Right lobe of liver (tissue), 6 donors: ENCODE measurements at places on chromosomes 11 and 22. TPM values are rescaled to one million over a fixed set of nuclear protein-coding genes. Genes with fewer than 3 reads are reported as not detected.

DNA sequence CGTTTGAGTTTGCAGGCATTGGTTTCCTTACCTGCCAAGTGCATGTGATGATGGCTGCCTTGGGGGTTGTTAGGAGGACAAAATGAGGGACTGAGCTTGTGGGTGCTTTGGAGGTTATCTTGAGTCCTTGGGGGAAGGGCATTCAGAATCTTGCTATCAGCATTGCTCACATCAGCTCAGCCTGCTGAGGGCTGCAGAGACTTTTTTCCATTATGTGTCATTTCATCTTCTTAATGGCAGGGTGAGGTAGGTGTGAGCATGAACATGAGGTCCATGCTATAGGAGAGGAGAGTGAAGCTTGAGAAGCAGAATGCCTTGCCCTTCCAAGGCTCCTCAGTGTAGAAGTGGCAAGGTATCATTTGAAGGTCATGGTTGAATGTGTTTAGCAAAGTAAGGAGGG, 112.3 kb downstream of the MIAT start:
- no peak overlapping the region for H3K27ac ChIP-seq
- no peaks in the 10 kb centered on the region for H3K4me1 ChIP-seq
- no peak overlapping the region for H3K4me3 ChIP-seq
- no peaks in the 10 kb centered on the region for H3K36me3 ChIP-seq

Gene NLRP14
- 0.07 TPM for total RNA-seq

Gene TSGA10IP
- total RNA-seq = not detected

DNA sequence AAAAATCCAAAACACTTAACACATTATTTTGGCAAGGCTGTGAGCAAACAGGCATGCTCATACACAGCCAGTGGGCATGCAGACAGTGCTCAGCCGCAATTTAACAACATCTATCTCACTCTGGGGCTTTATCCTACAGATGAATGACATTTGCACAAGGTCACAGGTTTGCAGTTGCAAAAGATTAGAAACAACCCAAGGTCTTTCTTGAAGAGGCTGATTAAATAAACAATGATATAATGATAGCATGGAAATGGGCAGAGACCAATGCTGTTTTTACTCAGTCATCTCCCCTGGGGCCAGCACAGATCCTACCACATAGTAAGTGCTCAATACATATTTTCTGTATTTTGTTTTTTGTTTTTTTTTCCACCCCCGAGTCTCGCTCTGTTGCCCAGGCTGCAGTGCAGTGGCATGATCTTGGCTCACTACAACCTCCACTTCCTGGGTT, 9.4 kb downstream of the A4GALT start:
- DNase-seq = no peak
- H3K4me1 ChIP-seq = no peaks in the 10 kb centered on the region
- H3K36me3 ChIP-seq = no peaks in the 10 kb centered on the region
- no peak overlapping the region for H3K4me3 ChIP-seq
- no peaks in the 10 kb centered on the region for H3K27me3 ChIP-seq

DNA sequence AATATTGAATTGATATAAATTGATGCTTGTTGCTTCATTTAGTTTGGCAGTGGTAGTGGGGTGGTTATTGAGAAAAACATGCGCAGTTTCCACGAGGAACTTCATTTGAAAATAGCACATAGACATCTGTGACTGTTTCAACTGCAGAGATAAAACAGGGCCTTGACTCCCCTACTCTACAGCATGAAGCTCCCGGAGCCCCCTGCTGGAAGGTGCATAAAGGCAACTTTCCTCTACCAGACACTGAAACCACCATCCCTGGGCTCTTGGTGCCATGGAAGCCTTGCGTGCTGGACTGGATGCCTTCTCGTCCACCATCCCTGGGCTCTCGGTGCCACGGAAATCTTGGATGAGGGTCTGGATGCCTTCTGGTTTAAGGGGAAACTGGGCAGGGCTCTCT, 195.9 kb downstream of the CSNK2A3 start:
- H3K4me3 ChIP-seq = no peak overlapping the region
- H3K4me1 ChIP-seq = no peaks in the 10 kb centered on the region
- DNase-seq = peak; percentile 52
- no peak overlapping the region for H3K27ac ChIP-seq
- H3K27me3 ChIP-seq = no peaks in the 10 kb centered on the region

DNA sequence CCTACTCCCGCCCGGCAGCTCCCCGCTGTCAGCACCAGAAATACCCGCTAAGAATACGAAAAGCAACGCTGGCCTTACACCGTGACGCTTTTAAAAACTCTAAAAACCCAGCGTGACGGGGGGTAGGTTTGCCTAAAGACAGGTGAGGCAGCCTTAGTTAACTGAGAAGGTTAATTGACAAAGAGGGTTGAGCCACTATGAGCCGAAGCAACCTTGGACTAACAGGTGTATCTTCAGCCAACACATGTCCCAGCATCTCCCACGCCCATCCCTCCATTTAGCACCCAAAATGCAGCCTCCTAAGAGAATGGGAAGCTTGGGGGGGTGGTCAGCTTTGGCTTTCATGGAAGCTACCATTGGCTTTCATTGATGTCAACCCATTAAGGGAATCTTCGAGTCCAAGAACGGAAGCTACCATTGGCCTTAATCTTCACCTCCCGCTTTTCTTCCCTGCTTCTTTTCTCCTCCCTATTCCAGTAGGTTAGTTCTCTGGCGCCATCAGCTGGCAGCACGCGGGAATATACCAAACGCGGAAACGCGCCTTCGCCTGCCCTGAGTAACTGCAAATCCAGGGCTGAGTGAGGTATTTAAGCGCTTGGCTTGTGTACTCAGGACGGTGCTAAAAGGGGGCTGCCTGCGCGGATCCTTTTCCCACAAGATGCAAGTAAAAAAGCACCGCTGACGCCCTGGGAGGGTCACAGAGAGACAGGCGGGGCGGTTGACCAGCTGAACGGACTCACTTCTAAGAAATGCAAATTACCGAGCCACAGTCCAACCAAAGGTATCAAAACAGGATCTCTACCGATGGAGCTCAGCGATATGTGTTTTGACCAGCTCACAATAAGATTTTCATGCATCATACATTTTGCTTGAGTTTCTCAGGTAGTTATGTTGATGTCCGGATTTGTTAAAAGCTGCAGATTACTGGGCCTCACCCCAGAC, 38.5 kb upstream of the GLYATL1 start:
- H3K27me3 ChIP-seq = no peaks in the 10 kb centered on the region
- peak overlapping the region; percentile 39 for H3K4me3 ChIP-seq
- no peak overlapping the region for H3K27ac ChIP-seq
- H3K36me3 ChIP-seq = no peaks in the 10 kb centered on the region

- H3K36me3 ChIP-seq = no peaks in the 10 kb centered on the region
- no peaks in the 10 kb centered on the region for H3K4me1 ChIP-seq
- peak overlapping the region; percentile 68 for H3K27ac ChIP-seq
- peak; percentile 32 for DNase-seq
- H3K4me3 ChIP-seq = peak overlapping the region; percentile 24
Observed at GRCh38 chr11:73761403-73761945, 600 bp upstream of the RAB6A start.

- no peaks in the 10 kb centered on the region for H3K27me3 ChIP-seq
- no peaks in the 10 kb centered on the region for H3K36me3 ChIP-seq
- H3K27ac ChIP-seq = no peak overlapping the region
- no peaks in the 10 kb centered on the region for H3K4me1 ChIP-seq
- no peak overlapping the region for H3K4me3 ChIP-seq
Observed at GRCh38 chr11:45724153-45724552, 58.7 kb upstream of the CHST1 start.

Gene GAB2
- 3.8 TPM for total RNA-seq

- no peak for DNase-seq
- H3K4me3 ChIP-seq = no peak overlapping the region
- no peak overlapping the region for H3K27ac ChIP-seq
- H3K4me1 ChIP-seq = no peaks in the 10 kb centered on the region
Observed at GRCh38 chr11:116192509-116193210, 580.1 kb downstream of the BUD13 start.

DNA sequence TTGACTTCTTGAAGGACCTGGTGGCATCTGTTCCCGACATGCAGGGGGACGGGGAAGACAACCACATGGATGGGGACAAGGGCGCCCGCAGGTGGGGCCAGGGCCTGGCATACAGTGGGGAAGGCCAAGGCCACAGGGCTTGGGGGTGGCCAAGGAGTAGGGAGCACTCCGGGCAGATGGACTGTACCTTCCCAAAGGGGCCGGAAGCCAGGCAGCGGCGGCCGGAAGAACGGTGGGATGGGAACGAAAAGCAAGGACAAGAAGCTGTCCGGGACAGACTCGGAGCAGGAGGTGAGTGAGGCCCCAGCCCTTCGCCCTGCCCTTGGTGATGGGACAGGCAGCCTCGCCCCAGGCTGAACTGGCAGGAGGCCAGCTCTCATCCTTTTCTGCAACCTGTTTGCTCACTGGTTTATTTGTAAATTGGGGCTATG, 1.2 kb downstream of the DRAP1 start:
- no peaks in the 10 kb centered on the region for H3K36me3 ChIP-seq
- H3K27me3 ChIP-seq = no peaks in the 10 kb centered on the region
- peak overlapping the region; percentile 98 for H3K4me3 ChIP-seq
- DNase-seq = no peak

GRCh38 chr11:119525180-119525866, 102.4 kb upstream of the THY1 start:
- DNase-seq = no peak
- no peaks in the 10 kb centered on the region for H3K4me1 ChIP-seq
- no peaks in the 10 kb centered on the region for H3K27me3 ChIP-seq
- H3K36me3 ChIP-seq = no peaks in the 10 kb centered on the region

Gene OR56A1
- total RNA-seq = not detected

Gene CNTF
- 0.87 TPM for total RNA-seq

DNA sequence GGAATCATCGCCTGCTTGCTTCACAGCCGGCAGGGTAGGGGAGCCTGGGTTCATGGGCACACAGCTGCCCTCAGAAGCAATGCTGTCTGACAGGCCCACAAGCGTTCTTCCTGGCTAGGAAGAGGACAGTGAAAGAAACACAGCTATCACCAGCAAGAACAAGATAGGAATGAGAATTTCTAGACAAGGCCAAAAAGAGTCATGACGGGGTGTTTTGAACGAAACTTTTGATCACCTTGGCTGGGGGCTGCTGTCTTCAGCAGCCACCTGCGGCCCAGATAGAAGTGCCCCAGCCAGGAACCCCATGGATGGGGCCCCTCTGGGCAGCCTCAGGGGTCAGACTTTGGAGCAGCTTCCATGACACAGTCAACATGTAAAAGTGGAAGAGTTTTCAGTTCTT, 41.8 kb downstream of the GAB4 start:
- no peak overlapping the region for H3K27ac ChIP-seq
- no peak overlapping the region for H3K4me3 ChIP-seq
- H3K27me3 ChIP-seq = no peaks in the 10 kb centered on the region
- H3K36me3 ChIP-seq = no peaks in the 10 kb centered on the region
- DNase-seq = no peak

DNA sequence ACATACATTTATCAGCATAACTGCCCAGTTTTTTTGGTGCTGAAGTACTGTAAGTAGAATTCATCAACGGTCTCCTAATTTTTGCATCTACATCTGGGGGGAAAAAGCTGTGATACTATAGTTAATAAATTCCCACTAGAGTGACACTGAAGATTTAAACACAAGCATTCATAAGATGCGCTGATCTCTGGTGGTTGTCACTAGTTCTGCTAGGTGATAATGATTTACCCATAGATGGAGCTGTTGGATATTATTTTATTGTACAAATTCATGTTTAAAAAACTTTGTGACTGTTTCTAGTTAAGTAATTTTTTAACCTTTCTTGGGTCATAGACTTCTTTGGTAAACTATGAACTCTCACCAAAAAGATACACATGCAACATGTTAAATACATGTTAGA, 106.6 kb downstream of the EMSY start:
- no peak for DNase-seq
- no peak overlapping the region for H3K4me3 ChIP-seq
- no peak overlapping the region for H3K27ac ChIP-seq
- H3K4me1 ChIP-seq = no peaks in the 10 kb centered on the region
- no peaks in the 10 kb centered on the region for H3K27me3 ChIP-seq

Gene STX3
- total RNA-seq = 5.4 TPM

DNA sequence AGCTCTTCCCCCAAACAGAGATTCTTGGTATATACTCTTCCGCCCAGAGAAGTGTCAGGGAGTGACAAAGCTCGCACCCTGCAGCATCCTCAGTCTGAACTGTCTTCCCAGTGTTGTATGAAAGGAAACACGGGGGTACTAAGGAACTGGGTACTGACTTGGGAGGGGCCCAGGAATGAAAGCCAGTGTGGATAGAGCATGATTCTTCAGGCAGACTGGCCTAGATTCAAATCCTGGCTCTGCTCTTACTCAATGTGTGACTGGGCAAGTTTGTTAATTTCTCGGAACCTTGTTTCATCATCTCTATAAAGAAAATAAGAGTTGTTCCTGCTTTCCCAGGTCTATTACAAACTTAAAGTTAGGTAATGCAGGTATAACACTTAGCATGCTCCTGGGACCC, 266.0 kb upstream of the NARS2 start:
- no peaks in the 10 kb centered on the region for H3K36me3 ChIP-seq
- no peaks in the 10 kb centered on the region for H3K27me3 ChIP-seq
- no peaks in the 10 kb centered on the region for H3K4me1 ChIP-seq
- DNase-seq = no peak
- no peak overlapping the region for H3K27ac ChIP-seq

DNA sequence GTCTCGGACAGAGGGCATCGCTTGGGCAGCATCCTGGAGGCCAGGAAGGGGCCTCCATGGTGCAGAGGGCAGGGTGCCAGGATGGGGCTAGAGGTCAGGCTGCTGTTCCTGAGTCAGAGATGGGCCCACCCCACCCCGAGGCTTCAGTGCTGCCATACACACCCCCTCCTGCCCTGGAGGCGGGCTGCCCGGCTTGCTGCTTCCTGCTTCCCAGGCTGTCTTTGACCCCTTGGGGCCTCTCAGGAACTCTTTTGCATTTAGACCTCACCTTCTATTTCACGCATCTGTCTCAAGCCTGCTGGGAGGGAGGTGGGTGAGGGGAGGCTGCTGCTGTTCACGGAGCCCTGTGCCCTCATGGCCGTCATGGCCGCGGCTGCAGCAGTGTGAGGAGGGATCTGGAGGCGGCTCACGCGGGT, 6.6 kb upstream of the GRAMD4 start:
- no peak overlapping the region for H3K27ac ChIP-seq
- no peak for DNase-seq
- H3K36me3 ChIP-seq = no peaks in the 10 kb centered on the region
- H3K4me3 ChIP-seq = no peak overlapping the region
- no peaks in the 10 kb centered on the region for H3K27me3 ChIP-seq

GRCh38 chr11:26096451-26096850, 235.5 kb upstream of the ANO3 start:
- H3K27ac ChIP-seq = no peak overlapping the region
- DNase-seq = no peak
- no peaks in the 10 kb centered on the region for H3K36me3 ChIP-seq
- no peaks in the 10 kb centered on the region for H3K27me3 ChIP-seq

GRCh38 chr11:93517041-93517440, 26.1 kb downstream of the SMCO4 start:
- DNase-seq = no peak
- H3K27ac ChIP-seq = no peak overlapping the region

GRCh38 chr22:47994601-47995263, 1232.3 kb downstream of the TBC1D22A start:
- H3K27ac ChIP-seq = no peak overlapping the region
- DNase-seq = no peak
- H3K4me3 ChIP-seq = no peak overlapping the region
- H3K36me3 ChIP-seq = no peaks in the 10 kb centered on the region

- no peaks in the 10 kb centered on the region for H3K36me3 ChIP-seq
- H3K4me3 ChIP-seq = peak overlapping the region; percentile 47
- DNase-seq = no peak
- peak overlapping the region; percentile 70 for H3K27ac ChIP-seq
- H3K27me3 ChIP-seq = no peaks in the 10 kb centered on the region
Observed at GRCh38 chr11:128547946-128548648, 39.3 kb downstream of the ETS1 start.

- no peaks in the 10 kb centered on the region for H3K27me3 ChIP-seq
- no peak overlapping the region for H3K27ac ChIP-seq
- no peak overlapping the region for H3K4me3 ChIP-seq
- no peak for DNase-seq
Observed at GRCh38 chr22:36391638-36392037, 3.9 kb upstream of the MYH9 start.
